ENCODE measurements at places on chromosomes 16 and 17.
A peak's percentile ranks its signal among the peaks of the same experiment; 100 is the strongest.

GRCh38 chr17:9509236-9509816 is 66.3 kb downstream of the STX8 start:
- DNase-seq: no peak

GRCh38 chr16:12123462-12123861 is 146.9 kb downstream of the SNX29 start:
- DNase-seq: no peak

DNA sequence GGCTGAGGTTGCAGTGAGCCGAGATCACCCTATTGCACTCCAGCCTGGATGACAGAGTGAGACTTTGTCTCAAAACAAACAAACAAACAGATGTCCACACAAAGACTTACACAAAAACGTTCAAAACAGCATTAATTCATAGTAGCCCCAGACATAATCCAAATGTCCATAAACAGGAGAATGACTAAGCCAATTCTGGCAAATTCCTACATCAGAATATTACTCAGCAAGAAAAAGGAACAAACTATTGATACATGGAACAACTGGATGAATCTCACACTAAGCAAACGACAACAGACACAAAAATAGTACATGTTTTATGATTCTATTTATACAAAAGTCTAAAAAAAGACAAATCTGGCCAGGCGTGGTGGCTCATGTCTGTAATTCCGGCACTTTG is 10.8 kb upstream of the KPNB1 start:
- no peak for DNase-seq

DNA sequence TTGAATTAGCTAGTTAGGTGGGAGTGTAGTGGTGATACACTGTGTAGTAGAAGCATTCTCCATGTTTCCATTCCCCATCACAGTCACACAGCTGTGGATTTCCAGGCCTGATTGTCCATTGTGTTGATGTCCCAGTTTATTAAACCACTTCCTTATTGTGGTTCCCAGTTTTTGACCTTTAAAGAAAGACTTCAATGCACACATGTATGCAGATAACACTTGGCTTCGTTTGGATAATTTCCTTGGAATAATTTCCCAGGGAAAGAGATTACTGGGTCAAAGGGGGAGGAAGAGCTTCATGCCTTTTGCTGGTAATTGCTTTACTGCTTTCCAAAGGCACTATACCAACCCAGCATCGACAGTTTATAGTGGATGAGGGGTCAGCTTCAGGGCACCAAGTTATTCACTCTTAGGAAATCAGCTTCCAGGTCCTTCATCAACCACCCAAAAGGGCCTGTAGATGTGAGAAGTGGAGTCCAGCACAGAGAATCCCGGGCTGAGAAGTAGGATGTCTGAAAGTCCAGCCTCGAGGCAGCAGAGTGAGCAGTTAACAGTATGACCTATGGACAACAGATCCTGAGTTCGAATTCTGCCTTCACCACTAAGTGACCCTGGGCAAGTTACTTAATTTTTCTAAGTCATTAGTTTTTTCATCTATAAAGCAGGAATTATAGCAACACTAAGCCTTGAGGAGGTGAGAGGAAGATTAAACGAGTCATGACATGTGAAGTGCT is 31.3 kb upstream of the TNS4 start:
- DNase-seq: no peak

DNA sequence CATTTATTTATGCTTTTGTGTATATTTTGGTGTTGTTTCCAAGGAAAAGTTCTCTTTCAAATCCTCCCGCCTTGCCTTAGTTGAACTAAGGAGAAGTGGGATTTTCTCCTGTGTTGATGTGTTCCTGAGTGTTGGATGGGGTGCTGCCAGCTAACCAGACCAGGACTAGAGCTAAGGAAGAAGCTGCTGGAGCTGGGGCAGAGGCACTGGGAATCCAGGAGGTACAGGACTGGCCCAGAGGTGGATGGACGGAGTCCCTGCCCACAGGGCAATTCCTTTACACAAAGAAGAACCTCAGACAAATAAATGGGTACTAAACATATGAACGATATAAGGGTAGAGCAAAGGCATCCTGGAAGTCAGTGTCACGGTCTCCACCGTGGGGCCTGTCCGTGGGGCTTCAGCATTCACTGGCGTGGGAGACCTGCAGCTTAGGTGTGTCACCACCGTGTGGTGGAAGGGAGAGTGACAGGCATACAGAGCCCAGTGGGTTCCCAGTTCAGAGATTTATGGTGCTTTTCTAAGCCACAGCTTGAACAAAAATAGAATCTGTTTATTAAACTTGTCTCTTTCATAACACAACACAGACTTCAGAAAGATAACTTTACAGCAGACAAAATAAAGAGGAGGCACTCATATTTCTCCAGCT is 270.7 kb downstream of the NTN1 start:
- peak; percentile 70 for DNase-seq

DNA sequence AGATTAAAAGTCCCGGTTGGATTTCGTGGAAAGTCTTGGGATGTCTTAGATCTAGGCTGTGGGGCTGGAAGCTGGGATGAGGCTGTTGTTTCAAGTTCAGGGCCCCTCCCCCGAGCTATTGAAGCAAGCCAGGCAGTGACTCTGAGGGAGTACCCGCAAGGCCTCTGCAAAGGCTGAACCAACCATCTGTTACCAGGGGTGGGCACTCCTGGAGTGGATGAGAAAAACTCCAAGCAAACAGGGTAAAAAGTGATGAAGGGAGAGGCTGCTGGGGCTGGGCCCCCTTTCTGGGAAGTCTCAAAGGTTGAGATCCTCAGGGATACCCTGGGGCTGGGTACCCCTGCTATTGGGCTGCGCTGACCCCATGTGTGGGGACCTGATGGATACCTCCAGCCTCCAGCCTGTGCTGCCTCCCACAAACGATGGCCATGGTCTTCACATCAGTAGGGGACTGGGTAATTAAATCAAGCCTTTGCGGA is 82.4 kb upstream of the KIFC3 start:
- DNase-seq: no peak

DNA sequence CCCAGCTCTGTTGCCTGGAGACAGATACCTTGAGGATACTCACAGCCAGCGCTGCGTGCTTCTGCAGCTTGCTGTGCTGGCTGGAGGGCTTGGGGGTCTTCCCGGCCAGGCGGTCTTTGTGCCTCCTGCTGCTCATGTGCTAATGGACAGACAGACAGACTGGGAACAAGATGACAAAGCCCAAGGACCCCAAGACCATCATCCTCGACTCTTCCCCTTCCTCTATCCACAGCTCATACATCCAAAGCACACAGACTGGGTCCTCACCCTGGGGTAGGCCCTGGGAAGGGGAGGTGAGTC is 7.7 kb downstream of the NKIRAS2 start:
- no peak for DNase-seq

GRCh38 chr16:57639172-57639887 is 10.9 kb downstream of the ADGRG1 start:
- DNase-seq: peak; percentile 73

- DNase-seq: no peak
These were observed 197.3 kb upstream of the SDK2 start for GRCh38 chr17:73841431-73842060.

DNA sequence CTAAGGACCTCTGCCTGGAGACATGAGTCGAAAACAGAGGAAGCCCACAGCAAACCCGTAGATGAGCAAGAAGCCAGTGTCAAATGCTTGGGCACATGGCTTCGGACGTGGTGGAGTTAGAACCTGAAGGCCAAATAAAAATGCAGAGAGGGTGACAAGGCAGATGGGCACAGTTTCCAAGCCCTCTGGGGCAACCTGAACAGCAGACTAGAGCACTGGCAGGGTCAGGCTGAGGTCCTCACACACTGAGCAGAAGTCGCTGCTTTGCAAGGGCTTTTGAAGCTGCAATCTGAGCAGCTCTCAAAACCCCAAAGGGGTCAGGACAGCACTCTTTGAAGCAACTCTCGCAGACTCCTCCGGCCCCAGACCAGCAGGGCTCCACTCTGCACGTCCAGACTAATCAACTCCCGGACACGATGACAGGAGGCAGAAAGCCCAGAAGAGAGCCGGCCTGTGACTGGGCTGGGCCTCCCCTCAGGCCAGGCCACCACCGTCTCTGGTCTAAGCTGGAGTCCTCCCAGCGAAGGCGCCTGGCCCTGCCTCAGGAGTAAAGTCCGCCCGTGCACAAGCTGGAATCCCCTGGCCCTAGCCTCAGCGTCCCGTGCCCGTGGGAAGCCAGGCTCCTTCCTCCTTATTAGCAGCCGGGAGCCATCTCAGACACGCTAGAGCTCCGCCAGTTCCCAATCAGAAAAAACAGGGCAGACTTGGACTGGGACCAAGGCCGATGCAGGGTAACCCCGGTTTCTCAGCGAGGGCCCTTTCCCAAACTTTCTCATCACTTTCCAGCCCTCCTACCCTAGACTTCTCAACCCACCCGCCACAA is 924 bp downstream of the SMARCD2 start:
- peak; percentile 89 for DNase-seq

GRCh38 chr16:55948230-55948629 is 73.1 kb upstream of the CES5A start:
- DNase-seq: no peak
